ENCODE measurements at places on chromosomes 4 and X. TPM values are rescaled to one million over a fixed set of nuclear protein-coding genes. Genes with fewer than 3 reads are reported as not detected.

The HAUS7 gene
- 27.1 TPM for polyA plus RNA-seq

The PARM1 gene
- 1.8 TPM for polyA plus RNA-seq

The CENPVL2 gene
- not detected for polyA plus RNA-seq

The CCNA2 gene
- polyA plus RNA-seq = 7.4 TPM

The DKC1 gene
- polyA plus RNA-seq = 22.3 TPM

The FUNDC2 gene
- 58.4 TPM for polyA plus RNA-seq

The FAM114A1 gene
- polyA plus RNA-seq = 21.4 TPM
